ENCODE measurements at places on chromosomes 7 and 10.

- DNase-seq = no peak
Observed at GRCh38 chr7:114623146-114623545, 208.5 kb downstream of the FOXP2 start.

GRCh38 chr7:55493408-55493807, 78.9 kb downstream of the VOPP1 start:
- no peak for DNase-seq

DNA sequence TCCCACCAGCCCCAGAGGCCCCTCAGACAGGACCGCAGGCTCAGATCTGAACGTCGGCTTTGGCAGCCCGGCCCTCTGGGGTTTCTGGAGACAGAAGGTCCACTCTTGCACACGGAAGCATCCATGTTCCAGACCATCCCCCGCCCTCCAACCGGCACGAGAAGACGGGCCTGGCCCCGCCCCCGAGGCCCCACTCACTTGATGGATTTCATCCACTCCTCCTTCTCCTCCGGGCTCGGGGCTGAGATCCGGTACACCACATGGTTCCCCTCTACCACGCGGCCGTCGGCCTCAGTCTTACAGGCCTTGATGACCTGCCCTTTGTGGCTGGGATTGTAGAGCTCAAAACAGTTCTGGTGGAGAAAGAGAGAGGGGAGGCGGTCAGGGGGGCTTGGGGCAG, 107.3 kb downstream of the CYTH3 start:
- no peak for DNase-seq

DNA sequence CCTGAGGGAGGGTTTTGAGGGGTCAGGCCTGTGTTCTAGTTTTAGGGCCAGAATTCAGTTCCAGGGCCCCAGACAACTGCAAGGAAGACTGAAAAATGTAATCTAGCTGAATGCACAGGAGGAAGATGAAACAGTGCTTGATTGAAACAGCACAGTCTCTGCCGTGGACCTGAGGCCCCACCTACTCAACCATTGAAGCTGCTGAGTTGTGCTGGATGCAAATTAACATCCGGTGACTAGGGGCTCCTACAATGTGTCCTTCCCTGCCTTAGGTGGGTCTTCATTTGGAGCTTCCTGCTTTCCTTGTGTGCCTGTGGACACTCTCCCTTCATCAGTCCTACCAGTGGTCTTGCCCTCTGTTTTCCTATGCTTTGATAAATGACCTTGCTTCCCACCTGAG, 5.7 kb downstream of the GLRX3 start:
- DNase-seq = no peak

GRCh38 chr7:21355406-21355874, 72.4 kb upstream of the SP4 start:
- no peak for DNase-seq

GRCh38 chr7:156368053-156368843, 272.3 kb upstream of the RNF32 start:
- no peak for DNase-seq

DNA sequence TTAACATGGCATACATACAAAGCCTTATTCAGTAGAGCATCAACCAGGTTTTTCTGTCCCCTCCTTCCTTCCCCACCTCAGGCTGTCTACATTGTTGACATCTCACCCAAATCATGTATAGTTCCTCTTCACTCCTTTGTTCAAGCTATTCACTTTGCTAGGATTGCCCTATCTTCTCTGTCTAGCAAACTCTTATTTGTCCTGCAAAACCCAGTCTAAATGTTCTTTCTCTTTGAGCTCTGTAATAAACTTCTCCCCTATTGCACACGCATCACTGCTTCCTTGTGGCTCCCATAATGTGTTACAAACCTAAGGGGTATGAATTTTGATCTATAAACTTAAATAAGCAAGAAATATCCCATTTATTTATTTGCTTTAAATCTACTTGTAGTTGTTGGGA, 36.8 kb downstream of the MYPN start:
- no peak for DNase-seq

DNA sequence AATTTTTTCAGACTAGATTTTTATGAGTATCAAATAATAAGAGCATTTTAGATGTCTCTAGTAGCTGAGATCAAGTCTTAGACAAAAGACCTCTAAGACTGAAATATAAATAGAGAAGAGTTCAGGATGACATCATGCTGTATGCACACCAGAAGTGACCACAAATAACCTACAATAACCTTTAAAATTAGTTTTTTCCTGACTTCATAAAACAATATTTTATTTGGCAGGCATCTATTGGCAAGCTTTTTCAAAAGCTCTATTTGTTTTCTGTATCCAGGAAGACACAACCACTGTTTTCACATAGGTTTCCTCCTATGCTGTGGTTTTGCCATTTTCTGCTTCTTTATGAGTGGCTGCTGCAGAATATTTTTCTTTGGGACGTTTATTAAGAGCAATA, 359.1 kb downstream of the CRPPA start:
- no peak for DNase-seq

GRCh38 chr7:17663061-17663675, 277.1 kb downstream of the SNX13 start:
- no peak for DNase-seq

- DNase-seq = no peak
Observed at GRCh38 chr10:5947471-5948207, 29.7 kb downstream of the IL15RA start.

DNA sequence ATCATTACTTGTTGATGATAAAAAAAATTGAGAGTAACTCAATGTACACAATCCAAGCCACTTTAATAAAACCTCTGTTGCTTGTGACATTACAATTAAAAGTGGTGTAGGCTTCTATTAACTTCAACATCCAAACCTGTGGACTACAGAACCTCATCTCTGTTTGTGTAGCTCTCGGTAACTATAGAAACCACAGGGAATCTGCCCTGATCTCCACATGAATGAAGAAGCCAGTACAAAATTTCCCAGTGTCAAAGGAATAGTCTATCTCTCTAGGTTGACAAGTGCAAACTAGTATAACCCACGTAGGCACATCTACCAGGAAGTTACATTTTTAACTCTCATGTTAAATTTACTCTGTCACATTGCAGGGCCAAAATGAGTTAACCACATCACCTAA, 204.3 kb downstream of the CHCHD3 start:
- no peak for DNase-seq

- DNase-seq = no peak
Observed at GRCh38 chr7:37714606-37715005, 31.0 kb downstream of the GPR141 start.

DNA sequence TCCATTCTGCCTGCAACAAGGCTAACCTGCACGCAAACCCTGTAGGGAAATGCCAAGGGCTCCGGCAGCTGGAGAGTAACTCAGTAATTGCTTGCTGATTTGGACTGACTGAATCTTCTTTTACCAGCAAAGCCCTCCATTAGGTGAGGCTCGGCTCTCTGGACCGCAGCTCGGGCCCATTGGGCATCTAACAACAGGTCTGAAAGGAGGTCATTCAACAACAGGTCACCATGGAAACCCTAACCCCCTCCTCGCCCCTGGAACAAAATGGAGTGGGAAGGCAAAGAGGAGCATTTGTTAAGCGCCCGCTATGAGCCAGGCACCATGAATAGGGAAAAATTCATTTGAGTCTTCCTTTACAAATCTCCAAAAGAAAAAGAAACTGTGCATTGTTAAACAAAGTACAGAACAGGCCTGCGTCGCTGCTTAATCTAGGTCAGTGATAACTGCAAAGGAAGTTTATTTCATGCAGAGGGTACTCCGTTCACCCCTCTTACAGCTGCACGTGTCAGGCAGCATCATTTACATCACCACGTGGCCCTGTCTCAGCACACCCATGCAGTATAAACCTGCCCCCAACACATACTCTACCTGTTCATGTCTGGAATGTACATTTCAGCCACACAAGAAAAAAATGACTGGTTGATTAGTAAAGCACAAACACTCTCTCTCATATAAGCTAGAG, 248.8 kb upstream of the NEBL start:
- no peak for DNase-seq

GRCh38 chr10:13046851-13047528, 45.5 kb upstream of the CCDC3 start:
- no peak for DNase-seq

GRCh38 chr10:103714232-103714891, 141.0 kb downstream of the SH3PXD2A start:
- no peak for DNase-seq

- DNase-seq = no peak
Observed at GRCh38 chr10:17811146-17811865, 2.2 kb downstream of the MRC1 start.

DNA sequence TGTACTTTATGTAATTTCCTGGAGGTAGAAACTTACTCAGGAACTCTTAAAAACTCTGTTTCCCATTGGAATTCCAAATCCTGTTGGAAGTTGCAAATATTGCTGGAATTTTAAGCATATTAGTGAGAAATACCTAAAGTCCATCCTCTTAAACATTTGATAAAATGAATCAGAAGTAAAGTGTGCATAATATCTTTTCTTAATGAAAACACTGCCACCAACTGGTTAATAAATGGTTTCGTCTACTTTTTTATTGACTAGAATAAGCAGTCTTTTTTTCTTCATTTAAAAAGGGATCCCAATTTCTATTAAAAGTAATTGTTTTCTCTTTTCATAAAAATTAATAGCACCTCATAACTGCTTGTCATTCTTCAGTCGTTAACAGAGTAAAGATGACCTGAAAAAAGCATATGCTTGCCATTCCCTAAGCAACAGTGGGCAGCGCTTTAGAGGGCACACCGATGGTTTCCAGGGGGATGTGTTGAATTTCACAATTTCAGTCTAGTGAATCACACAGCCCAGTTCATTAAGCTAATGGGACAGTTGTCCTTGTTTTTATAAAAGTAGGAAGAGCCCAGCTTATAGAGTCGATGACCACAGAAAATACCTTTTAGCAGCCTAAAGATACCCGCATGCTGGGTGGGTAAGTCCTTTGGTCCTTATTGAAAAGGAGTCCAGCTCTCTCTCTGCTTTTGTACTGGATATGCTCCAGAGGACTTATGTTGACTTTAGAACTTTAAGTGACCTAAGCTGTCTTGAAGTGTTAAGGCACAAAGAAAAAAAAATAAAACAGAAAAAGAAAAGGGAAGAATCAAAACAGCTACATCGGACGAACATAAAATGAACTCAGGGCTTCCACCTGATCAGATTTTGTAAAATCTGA, 28.5 kb downstream of the NPS start:
- no peak for DNase-seq

DNA sequence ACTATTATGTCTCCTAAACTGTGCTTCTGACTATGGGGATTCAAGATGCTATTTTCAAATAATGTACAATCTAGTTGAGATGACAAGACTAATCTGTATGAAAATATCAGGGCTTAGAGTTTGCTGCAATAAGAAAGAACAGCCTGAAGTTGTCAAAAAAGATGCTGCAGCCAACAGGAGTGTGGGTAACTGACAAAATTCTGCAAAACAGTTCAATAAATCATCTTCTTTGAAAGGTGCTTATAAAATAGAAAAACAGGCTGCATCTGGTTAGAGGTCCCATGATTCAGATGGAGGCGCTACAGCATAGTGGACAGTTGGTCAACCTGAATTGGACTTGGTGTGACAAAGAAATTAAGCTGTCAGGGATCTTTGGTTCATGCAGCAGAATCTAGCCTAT, 511.0 kb downstream of the XPNPEP1 start:
- DNase-seq = no peak

- DNase-seq = no peak
Observed at GRCh38 chr7:150745086-150745485, 7.9 kb downstream of the GIMAP5 start.

DNA sequence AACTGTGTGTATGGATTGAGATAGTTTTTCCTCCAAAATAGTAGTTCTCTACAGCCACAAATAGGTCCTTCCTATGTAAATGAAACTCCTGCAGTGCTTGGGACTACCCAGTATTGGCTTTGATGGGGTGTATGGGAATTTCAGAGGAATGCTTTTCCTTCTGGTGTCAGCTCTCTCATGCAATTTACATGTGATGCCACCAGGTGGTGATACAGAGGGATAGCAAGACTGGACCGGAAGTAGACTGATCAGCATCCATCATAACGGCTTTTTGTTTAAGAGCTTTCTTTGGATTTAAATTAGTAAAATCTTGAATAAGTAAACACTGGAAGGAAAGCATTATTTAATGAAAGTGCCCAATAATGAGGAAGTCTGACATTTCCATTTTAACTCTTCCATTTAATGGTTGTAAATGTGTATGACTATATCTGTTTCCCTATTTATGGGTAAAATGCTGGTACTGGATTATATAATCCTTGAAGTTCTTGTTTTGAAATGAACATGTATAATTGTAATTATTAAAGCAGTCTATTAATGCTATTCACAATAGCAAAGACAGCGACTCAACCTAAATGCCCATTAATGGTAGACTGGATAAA, 22.7 kb downstream of the DYNC1I1 start:
- DNase-seq = no peak

- DNase-seq = no peak
Observed at GRCh38 chr10:77926566-77927401, at the start of gene DLG5. Gene DLG5 (minus strand): TSS chr10:77926755. CDS start chr10:77926520, 235 bp downstream.

- no peak for DNase-seq
Observed at GRCh38 chr10:97888134-97888533, 38.5 kb downstream of the GOLGA7B start.

GRCh38 chr10:71531485-71532446, 135.0 kb downstream of the CDH23 start:
- no peak for DNase-seq

GRCh38 chr10:114482480-114483304, 78.4 kb upstream of the AFAP1L2 start:
- no peak for DNase-seq

GRCh38 chr7:117704063-117704462, 169.2 kb downstream of the CTTNBP2 start:
- DNase-seq = no peak

DNA sequence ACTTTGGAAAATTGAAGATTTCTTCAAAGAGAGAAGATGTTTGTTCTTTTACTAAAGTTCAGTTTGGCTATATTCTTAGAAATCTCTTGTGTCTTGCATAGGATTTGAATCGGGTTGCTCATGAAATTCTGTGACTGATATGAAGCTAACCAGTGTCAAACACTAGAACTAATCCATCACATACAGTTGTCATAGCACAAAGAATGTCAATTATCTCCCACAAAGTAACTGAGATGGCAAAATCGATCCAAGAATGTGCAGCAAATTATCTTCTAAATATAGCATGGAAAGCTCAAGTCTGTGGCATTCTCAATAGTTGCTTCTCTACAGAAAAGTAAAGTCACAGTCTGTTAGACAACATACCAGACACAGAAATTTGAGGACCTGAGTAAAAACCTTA, 768.1 kb upstream of the LRRN3 start:
- DNase-seq = no peak

GRCh38 chr10:47370878-47371277, 13.2 kb downstream of the ZNF488 start:
- DNase-seq = no peak
